ENCODE measurements at places on chromosomes 12 and 14. TPM values are rescaled to one million over a fixed set of nuclear protein-coding genes. Genes with fewer than 3 reads are reported as not detected.

Gene FBXW8
- 7.9 TPM for total RNA-seq

- no peak for DNase-seq
Observed at GRCh38 chr12:96107236-96107635, 71.8 kb upstream of the LTA4H start.

DNA sequence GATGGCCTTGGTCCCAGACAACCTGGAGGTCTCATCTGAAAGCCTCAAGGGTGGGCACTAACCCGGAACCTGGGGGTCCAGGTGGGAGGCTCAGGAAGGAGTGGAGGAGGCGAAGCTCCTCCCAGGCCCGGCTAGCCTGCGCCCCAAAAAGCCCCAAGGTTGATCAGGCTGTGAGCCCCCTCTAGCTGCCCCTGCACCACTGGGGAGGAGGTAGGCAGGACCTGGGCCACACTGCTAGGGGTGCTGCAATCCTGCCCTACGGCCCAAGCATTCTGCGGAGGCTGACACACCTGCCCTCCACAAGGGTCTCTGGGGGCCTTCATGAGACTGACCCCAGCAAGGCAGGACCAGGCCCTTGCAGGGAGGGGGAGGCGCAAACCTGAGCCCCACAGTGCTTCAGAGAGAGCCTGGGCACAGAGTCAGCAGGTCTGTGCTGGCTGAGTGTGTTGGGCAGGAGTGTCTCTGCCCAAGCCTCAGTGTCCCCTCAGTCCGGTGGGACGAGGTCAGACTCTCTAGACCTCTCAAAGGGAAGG lies 51.9 kb downstream of the CCDC85C start:
- DNase-seq: no peak

GRCh38 chr14:74913393-74913910 lies 9.6 kb downstream of the RPS6KL1 start:
- no peak for DNase-seq

GRCh38 chr14:64703395-64704142 lies 655 bp upstream of the PLEKHG3 start:
- no peak for DNase-seq

Gene KRT72
- not detected for total RNA-seq

GRCh38 chr12:115208098-115208497 lies 524.1 kb upstream of the TBX3 start:
- DNase-seq: no peak
